ENCODE measurements at places on chromosomes 1 and 21. TPM values are rescaled to one million over a fixed set of nuclear protein-coding genes. Genes with fewer than 3 reads are reported as not detected.

VCAM1 gene
- 27.8 TPM for total RNA-seq

C21orf91 gene
- 17.5 TPM for total RNA-seq

OR10J1 gene
- total RNA-seq = not detected

RIPK4 gene
- total RNA-seq = 3.6 TPM

OR2L13 gene
- not detected for total RNA-seq

RC3H1 gene
- 33.9 TPM for total RNA-seq

SGIP1 gene
- total RNA-seq = 73.2 TPM

TEX38 gene
- total RNA-seq = not detected

TAS1R3 gene
- 0.36 TPM for total RNA-seq

TFF3 gene
- 2.4 TPM for total RNA-seq

C1orf141 gene
- total RNA-seq = not detected

INAVA gene
- 0.36 TPM for total RNA-seq

CD84 gene
- 10.8 TPM for total RNA-seq

FBLIM1 gene
- total RNA-seq = 418 TPM

ERVH48-1 gene
- not detected for total RNA-seq

POU2F1 gene
- 28.6 TPM for total RNA-seq

LCK gene
- 2.4 TPM for total RNA-seq

COL11A1 gene
- total RNA-seq = 8.4 TPM

ACAP3 gene
- 25.0 TPM for total RNA-seq

ALDH9A1 gene
- total RNA-seq = 54.3 TPM

RASAL2 gene
- total RNA-seq = 37.3 TPM

MYBPH gene
- total RNA-seq = not detected
